Stimulated activated CD8-positive, alpha-beta memory T cell treated with anti-CD3 and anti-CD28 coated beads, Interleukin-4, amount 100 ng/mL, for 1 hour (primary cell): ENCODE measurements at places on chromosomes 12 and 14.

DNA sequence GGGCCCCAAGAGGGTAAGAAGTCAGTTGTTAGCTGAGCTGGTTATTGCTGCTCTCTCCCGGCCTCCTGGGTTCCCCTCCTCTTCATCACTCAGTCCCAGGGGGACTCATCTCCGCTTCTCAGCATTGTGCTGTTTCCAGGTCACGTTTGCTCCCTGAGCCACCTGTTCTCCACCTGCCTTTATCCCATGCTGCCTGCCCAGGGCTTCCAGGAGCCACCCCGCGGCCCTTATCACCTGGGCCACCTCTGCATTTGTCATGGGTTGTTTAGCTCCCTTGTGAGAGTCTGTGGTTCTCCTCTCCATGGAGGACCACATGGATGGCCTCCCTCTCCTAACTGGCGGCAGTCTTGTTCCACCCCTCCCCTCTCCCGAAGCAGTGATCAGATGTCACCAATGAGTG lies 36.0 kb downstream of the SYNDIG1L start:
- DNase-seq: no peak

DNA sequence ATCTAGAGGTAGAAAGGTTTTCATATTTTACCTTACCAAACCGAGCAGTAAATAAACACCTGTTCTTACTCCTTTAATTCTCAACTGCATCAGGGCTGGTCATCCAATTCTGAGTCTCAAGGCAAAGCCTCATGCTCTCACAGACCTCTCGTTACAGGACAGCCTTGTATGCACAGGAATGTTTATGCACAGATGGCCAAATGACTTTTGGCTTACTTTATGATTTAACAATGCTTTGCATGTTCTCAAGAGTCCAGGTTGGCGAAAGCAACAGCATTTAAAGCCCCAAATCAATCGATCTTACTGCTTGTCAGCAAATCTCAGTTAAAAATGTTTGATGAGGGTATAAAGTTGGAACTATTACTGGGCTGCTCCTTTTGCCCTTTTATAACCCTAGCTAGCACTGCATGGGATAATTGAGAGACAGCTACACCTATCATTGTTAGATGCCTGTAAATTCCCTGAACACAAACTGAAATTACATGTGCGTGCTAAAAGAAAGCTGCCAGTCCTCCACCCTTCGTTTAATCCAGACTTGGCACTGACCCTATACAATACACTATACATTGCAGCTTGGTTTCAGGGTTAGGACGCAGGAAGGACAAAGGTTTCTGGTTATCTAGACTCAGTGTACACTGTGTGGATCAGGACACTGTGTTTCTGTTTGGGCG lies 63.6 kb downstream of the TMCC3 start:
- no peak for DNase-seq

DNA sequence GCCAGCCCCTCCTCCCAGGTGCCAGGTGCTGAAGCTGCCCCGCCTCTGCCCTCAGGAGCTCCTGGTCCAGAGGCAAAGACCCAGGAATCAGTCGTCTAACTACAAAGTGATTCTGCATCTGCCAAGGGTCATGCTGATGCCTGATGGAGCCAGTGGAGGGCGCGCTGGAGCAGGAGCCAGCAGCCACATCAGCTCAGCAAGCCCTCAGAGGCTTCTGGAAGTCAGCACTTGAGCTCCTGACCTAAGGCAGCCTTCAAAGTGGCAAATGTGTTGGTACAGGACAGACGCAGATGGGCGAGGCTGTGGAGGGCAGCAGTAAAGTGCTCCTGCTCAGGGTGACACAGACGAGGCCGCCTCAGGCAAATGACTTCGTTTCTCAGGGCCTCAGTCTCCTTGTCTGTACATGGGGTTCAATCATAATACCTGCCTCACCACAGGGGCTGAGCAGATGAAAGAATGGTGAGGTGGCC lies 10.9 kb downstream of the C12orf43 start:
- peak; percentile 13 for DNase-seq

- DNase-seq: no peak
Observed at GRCh38 chr12:14396071-14396470, 30.6 kb downstream of the ATF7IP start.

DNA sequence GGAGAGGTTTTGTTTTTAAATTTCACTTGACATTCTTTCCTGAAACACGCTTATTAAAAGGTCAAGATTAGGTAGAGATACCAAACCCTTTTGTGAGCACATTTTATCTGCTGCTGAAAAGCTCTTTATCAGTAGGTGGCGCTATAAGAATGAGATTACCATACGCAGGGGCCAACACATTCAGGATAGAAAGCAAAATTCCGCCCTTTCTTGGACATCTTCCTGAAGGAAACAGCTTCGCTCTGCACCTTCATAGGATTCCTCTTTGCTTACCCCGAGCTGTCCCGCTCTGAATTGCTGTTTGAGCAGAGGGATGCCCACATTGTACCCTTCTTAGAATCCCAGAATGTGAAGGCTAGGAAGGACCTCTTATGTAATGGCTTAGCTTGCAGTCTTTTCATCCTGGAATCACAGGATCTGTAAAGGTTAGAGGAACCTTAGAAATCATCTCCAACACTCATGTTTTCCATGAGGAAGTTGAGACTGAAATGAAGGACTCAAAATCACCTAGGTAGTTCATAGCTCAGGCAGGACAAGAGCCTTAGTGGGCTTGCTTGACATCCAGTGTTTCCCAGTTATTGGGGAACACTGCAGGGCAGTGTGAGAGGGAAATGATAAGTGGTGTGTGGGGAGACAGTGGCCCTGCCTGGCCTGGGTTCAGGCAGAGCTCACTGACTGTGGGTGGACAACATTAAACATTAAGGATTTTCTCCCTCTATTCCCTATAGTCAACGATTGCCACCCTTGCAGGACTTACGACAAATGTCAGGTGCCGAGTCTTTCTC lies 38.7 kb upstream of the CRY1 start:
- DNase-seq: no peak

DNA sequence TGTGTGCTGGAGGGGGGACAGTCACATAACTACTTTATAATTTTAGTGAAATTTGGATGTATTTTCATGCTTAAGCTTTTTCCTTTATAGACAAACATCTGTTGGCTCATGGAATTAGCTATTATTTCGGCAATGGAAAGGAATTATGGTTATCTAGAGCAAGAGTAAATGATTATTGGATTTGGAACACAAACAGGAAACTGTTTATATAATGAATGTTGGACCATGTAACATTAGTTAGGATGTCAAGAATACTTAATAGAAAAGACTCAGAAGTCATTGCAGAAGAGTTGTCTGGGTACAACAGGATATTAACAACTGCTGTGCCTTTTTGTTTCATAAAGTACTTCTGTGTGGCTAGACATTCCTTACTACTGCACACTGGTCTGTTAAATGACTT lies 108.7 kb downstream of the OTOGL start:
- DNase-seq: no peak

DNA sequence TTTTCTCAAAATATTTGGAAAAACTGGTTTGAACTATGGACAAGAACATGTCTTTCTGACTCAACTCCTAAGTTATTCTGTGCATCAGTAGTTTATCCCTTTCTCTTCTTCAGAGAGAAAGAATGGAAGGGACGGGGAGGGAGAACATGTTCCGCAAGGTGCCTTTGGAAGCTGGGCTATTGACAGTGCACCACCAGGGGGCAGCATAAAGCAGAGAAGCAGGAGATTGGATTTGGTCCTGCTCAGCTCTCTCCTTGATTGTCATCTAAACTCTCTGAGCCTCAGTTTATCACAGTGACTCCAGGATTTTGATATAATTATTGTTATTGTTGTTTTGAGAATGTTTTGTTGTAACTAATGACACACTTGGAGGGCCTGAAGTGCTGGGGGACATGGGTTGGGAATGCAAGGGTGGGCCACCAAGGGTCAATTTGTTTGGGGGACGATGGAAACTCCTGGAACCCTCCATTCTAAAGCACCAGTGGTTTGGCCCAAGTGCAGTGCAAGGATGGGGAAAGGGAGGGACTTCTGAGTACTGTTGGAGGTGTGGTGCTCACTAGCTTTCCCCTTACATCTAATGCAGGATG lies 45.3 kb upstream of the ANO6 start:
- DNase-seq: peak; percentile 62
